ENCODE measurements at places on chromosomes 3 and 15. TPM values are rescaled to one million over a fixed set of nuclear protein-coding genes. Genes with fewer than 3 reads are reported as not detected.

PRICKLE2 gene
- 34.5 TPM for total RNA-seq

TRIM42 gene
- total RNA-seq: not detected

STAB1 gene
- total RNA-seq: 0.32 TPM

POLQ gene
- 1.9 TPM for total RNA-seq

IL20RB gene
- total RNA-seq: 2.3 TPM

RTP4 gene
- 3.0 TPM for total RNA-seq

DUOX2 gene
- under 0.01 TPM for total RNA-seq

CHRNA7 gene
- 0.47 TPM for total RNA-seq

GOLGA6B gene
- under 0.01 TPM for total RNA-seq

GOLGA8F gene
- total RNA-seq: under 0.01 TPM

EPHB1 gene
- total RNA-seq: 0.63 TPM

GOLGA8N gene
- 4.3 TPM for total RNA-seq

CYP19A1 gene
- total RNA-seq: 1.8 TPM

CYP1A2 gene
- total RNA-seq: not detected

CHCHD6 gene
- total RNA-seq: 16.5 TPM

GNB4 gene
- total RNA-seq: 42.7 TPM

INSYN1 gene
- 2.5 TPM for total RNA-seq

SEMA7A gene
- total RNA-seq: 5.8 TPM

OIP5 gene
- 1.3 TPM for total RNA-seq

FSD2 gene
- total RNA-seq: not detected

TM4SF18 gene
- total RNA-seq: under 0.01 TPM

LRRC49 gene
- 23.6 TPM for total RNA-seq

TEX55 gene
- total RNA-seq: not detected

MCTP2 gene
- total RNA-seq: 4.1 TPM

CPNE9 gene
- not detected for total RNA-seq

GOLGA6L10 gene
- 1.1 TPM for total RNA-seq

CKMT1B gene
- not detected for total RNA-seq

C3orf49 gene
- total RNA-seq: not detected

LYZL4 gene
- total RNA-seq: not detected

ITIH1 gene
- not detected for total RNA-seq

SCN11A gene
- not detected for total RNA-seq

PLA2G4D gene
- not detected for total RNA-seq

DNAH12 gene
- under 0.01 TPM for total RNA-seq

Data from bronchial smooth muscle cell (primary cell).